ENCODE measurements at places on chromosomes 6 and 20.

DNA sequence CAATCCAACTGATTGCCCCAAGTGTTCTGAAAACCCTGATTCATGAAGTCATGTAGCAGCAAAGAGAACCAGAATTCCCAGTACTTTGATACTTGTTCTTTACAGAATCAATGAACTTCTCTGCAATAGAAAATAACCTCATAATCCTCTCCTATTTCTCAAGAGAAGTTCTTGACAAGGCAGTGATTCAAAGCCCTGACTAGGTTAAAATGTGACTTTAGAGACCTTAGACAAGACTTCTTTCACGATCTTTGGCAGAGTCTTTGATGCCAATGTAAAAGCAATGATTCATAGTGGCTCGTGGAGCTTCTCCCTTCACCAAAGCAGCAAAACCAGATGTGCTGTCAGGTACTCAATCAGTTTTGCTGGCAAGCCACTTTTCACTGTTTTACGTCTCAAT is 95.2 kb downstream of the CDK19 start:
- DNase-seq, result no peak

DNA sequence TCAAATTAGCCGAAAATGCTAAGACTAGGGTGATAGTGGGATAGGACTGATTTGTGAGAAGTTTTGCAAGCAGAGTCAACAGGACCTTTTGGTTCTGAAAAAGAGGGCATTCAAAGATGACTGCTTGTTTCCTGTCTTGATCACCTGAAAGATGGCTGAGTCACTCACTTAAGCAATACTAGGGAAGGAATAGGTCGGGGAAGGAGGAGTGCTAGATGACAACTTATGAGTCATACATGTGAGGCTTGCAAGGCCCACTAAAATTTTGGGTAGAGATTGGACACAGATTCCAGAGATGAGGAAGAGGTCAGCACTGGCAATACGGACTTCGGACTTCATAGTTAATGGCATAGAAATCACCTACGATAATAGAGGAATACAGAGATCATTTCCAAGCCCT is 89.2 kb downstream of the FAM83B start:
- DNase-seq, result peak; percentile 25

DNA sequence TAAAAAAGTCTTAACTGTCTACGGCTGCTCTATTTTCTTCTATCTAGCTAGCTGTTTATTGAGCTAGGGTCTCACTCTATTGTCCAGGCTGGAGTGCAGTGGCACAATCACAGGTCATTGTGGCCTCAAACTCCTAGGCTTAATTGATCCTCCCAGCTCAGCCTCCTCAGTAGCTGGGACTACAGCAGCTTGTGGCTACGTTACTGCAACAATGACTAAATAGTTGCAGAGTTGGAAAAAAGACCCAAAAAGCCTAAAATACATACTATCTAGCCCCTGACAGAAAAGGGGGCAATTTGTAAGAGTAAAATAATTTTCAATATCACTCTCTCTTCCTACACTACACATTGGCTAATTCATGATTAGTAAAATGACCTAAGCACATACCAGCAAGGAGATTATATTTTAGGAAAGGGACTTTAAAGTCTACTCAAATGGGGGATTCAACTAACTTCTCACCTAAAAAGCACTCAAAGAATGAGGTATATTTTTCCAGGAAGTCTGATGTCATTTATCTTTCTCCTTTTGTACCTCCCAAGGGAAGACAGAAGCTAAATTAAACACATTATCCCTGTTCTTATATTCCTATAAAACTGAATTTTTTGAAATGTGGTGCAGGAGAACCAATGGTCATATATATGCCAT is 82.8 kb downstream of the ZMYND8 start:
- no peak for DNase-seq

- no peak for DNase-seq
Observed at GRCh38 chr6:46925563-46926253, 4.0 kb upstream of the ADGRF5 start.

- no peak for DNase-seq
Observed at GRCh38 chr20:977021-977420, 25.1 kb downstream of the RSPO4 start.

DNA sequence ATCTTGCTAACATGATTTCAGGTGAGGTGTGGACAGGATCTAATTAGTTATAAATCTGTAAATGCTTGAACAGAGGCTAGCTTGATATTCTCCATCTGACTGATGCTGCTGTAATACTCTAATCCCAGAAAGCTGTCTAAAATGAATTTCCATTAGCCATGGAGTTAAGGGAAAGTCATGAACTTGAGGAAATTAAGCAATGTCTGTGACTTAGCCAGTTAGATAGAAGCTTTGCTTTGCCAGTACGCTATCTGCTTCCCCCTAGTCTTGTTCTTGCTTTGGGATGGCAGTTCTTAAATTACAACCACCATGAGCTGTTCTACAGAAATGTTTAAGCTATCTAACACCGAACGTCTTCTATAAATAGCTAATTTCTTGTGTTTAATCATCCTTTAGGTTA is 195.7 kb downstream of the PRL start:
- no peak for DNase-seq

GRCh38 chr6:141491684-141492083 is 641.0 kb upstream of the GJE1 start:
- DNase-seq, result no peak

GRCh38 chr20:38085026-38085425 is 51.5 kb downstream of the RPRD1B start:
- no peak for DNase-seq

GRCh38 chr6:168171673-168172353 is 92.8 kb upstream of the FRMD1 start:
- DNase-seq, result no peak

GRCh38 chr6:13522656-13523055 is 35.3 kb upstream of the GFOD1 start:
- DNase-seq, result no peak

- no peak for DNase-seq
Observed at GRCh38 chr6:147933224-147933623, 409.4 kb upstream of the SASH1 start.

GRCh38 chr20:50101887-50102286 is 11.1 kb downstream of the UBE2V1 start:
- DNase-seq, result no peak

GRCh38 chr20:60191014-60191413 is 232.8 kb downstream of the CDH26 start:
- no peak for DNase-seq

Measured in H54 (cell line).